HEK293T (cell line): ENCODE measurements at places on chromosomes 5 and 9.

DNA sequence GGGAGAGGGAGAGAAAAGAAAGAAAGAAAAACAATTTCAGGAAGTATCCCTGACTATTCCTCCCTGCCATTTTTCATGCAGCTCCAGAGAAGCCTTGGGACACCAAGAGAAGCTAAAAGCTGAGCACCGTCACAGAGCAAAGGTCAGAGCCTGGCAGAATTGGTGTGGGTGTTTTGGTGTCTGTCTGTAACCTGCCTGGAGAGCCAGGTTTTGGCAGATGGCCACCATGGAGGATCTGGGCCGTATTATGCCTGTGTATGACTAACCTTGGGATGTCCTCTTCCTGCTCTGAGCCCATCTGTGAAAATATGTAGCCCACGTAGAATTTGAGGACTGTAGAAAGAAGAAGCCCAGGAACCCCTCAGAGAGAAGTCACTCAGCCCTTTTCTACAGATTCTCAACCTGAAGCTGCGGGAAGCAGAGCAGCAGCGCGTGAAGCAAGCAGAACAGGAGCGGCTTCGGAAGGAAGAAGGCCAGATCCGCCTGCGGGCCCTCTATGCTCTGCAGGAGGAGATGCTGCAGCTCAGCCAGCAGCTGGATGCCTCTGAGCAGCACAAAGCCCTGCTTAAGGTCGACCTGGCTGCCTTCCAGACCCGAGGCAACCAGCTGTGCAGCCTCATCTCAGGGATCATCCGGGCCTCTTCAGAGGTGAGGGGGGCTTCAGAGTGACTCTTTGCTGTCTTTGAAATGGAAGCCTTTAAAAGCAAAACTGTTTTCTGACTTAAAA is 18.8 kb downstream of the GLE1 start:
- no peak for DNase-seq

GRCh38 chr9:15068261-15068660 is 158.0 kb upstream of the FREM1 start:
- DNase-seq = no peak

GRCh38 chr9:83106263-83106662 is 43.3 kb upstream of the RASEF start:
- no peak for DNase-seq

DNA sequence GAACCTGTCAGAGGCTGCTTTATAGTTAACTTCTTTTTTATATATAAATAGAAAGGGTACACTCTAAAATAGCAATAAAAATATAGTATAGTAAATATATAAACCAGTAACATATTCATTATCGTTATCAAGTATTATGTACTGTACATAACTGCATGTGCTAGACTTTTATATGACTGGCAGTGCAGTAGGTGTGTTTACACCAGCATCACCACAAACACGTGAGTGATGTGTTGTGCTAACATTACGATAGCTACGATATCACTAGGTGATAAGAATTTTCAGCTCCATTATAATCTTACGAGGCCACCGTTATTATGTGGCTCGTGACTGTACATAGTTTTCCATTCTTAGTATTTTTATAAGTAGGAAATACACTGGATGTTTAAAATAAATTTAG is 43.8 kb upstream of the MEF2C start:
- no peak for DNase-seq

- no peak for DNase-seq
Measured at GRCh38 chr5:172229904-172230303, 35.9 kb downstream of the EFCAB9 start.

DNA sequence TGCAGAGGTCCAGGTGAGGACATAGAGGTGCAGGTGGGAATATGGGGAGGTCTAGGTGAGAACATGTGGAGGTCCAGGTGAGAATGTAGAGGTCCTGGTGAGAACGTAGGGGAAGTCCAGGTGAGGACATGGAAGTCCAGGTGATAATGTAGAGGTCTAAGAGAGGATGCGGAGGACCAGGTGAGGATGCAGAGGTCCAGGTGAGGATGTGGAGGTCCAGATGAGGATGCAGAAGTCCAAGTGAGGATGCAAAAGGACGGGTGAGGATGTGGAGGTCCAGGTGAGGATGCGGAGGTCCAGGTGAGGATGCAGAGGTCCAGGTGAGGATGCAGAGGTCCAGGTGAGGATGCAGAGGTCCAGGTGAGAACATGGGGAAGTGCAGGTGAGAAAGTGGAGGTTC is 133.8 kb downstream of the MRPL36 start:
- DNase-seq = no peak

GRCh38 chr9:92632641-92633040 is 37.3 kb downstream of the IPPK start:
- DNase-seq = no peak

DNA sequence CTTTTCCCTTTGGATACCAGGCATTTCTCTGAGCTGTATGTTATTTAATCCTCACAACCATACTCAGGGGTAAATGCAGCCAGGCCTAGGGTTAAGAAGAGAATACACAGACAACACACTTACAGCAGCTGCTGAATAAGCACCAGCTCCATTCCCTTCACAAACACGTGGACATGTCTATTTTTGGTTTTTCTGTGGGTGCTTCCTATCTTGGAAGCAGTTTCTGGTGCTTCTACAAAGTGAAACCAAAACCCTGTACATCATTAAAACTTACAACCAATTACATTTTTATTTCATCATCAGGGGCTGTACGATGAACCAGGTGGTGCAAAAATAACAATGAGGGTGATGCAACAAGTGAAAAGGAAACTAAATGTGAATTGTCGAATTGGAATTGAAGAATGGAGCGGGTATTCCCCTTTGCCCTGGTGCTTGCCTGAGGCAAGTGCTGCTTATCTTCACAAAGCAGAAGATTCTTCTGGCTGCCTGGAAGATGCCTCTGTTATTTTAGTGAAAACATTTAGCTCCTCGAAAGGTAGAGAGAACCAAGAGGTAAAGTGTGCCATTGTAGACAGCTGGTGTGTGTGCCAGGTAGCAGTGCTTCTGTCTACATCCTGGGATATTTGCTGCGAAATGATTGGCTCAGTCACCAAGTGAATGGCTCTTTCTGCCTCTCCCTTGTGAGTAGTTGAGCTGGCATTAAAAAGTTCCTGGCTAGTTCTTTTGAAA is 18.6 kb upstream of the IFNB1 start:
- DNase-seq = no peak

DNA sequence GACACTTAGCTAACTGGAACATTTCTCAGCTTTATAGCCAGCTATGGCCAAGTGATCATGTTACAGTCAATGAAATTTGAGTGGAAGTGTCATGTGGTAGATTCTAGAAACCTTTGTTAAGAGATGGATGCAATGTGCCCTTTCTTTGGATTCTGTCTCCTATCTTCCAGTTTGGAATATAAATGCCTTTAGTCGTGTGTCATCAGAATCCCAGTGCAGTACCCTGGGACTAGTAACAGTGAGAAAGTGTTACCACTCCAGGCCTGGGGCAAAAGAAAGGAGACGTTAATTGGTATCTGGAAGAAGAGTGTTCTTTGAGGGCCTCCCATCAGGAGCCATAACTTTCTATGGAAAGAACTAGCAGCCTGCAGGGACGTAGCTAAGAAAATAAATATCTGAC is 149.6 kb downstream of the SNX18 start:
- DNase-seq = no peak

- no peak for DNase-seq
Measured at GRCh38 chr9:30116673-30117217, 2267.7 kb upstream of the ACO1 start.

GRCh38 chr5:87438231-87438630 is 25.5 kb upstream of the CCNH start:
- no peak for DNase-seq

- DNase-seq = no peak
Measured at GRCh38 chr5:176644878-176645670, 2.2 kb upstream of the TSPAN17 start.

GRCh38 chr9:87518702-87519335 is 21.2 kb downstream of the DAPK1 start:
- no peak for DNase-seq

DNA sequence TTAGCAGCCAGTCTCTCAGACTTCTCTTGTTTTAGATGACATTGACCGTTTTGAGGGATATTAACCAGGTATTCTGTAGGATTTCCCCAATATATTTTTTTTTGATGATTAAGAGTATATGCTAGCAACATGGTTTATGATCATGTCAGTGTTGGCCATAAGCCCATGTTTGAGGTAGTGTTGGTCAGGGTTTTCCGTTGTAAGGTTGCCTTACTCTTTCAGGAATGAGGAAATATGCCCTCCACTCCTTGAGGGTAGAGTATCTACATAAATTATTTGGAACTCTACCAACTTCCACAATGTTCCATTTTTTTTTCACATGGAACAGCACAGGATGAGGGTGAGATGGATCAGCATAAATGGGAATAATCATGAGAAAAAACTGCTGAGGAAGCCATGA is 188.4 kb upstream of the PRDM9 start:
- no peak for DNase-seq

DNA sequence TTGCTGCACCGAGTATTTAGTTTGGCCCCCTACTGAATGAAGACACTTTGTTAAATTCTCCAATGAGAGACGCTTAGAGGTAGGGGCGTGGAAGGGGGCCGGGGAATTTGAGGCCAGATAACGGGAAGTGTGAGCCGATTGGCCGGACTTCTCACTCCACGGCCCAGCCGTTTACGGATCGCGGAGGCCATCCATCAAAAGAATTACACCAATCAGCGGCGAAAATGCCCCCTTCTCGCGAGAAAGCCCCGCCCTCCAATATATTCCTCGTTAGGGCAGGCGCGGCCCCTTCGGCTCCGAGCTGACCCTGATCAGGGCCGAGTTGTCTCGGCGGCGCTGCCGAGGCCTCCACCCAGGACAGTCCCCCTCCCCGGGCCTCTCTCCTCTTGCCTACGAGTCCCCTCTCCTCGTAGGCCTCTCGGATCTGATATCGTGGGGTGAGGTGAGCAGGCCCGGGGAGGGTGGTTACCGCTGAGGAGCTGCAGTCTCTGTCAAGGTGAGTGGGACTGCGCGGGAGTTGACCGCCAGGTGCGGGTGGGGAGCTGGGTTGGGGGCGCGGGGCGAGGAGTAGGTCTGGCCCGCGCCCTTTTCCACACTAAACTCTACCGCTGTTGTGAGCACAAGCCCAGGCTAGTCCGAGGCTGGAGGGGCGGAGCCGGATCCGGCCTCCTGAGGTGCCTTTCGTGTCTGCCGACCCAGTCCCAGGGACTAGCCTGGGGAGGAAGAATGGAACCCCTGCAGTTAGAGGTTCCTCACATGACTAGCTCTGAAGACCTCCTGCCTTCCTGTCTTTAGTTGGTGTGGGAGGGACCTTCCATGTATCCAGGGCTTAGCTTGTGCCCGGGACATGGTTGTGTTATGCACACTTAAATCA is at the start of gene CCNG1:
Gene CCNG1, plus strand, starts transcription at position 287 of the 874 bp plus-strand sequence. CDS start 1,662 bp downstream, outside the sequence.
- DNase-seq = peak; percentile 90

GRCh38 chr5:110549301-110549700 is 177.2 kb downstream of the TMEM232 start:
- no peak for DNase-seq

- DNase-seq = no peak
Measured at GRCh38 chr5:126481243-126481642, 58.0 kb downstream of the GRAMD2B start.
